Muscle of arm (tissue), 14 donors: ENCODE measurements at places on chromosomes 13 and 19.
A peak's percentile ranks its signal among the peaks of the same experiment; 100 is the strongest.

DNA sequence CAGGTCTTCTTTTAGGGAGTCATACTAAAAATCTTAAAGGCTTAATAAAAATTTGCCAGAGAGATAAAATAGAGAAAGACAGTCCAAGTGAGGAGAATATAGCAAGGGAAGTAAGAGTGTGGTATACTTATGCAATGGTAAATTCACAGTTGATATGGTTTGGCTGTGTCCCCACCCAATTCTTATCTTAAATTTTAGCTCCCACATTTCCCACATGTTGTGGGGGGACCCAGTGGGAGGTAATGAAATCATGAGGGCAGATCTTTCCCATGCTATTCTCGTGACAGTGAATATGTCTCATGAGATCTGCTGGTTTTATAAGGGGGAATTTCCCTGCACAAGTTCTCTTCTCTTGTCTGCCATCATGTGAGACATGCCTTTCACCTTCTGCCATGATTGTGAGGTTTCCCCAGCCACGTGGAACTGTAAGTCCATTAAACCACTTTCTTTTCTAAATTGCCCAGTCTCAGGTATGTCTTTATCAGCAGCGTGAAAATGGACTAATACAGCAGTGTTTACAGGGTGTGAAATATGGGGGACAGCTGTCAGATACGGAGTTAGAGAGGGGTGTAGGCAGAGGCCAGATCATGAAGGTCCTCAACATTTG, 115.4 kb downstream of the UGGT2 start:
- DNase-seq: no peak

GRCh38 chr19:1259876-1260748, 9.0 kb upstream of the CIRBP start:
- no peak for DNase-seq

DNA sequence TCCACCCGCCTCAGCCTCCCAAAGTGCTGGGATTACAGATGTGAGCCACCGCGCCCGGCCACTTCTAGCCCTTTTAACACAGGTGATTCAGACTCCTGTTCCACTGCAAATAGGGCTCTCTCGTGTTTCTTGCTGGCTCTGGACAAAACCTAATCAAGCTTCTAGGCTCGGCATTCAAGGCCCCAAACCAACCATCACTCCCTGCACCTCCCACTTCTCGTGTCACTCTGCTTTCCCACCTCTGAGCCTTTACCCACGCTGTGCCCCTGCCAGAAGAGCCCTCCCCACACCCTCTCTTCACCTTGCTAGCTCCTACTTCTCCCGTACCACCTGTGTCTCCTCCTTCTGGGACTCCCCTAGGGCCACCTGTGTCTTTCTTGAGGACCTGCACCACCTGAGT, 19.8 kb downstream of the KANK2 start:
- DNase-seq: no peak

- no peak for DNase-seq
These were observed 63.5 kb upstream of the HMGB1 start for GRCh38 chr13:30529085-30529834.

- DNase-seq: no peak
These were observed 141.3 kb upstream of the HTR2A start for GRCh38 chr13:47038188-47038587.

GRCh38 chr13:30898070-30898469, 8.0 kb upstream of the MEDAG start:
- no peak for DNase-seq

DNA sequence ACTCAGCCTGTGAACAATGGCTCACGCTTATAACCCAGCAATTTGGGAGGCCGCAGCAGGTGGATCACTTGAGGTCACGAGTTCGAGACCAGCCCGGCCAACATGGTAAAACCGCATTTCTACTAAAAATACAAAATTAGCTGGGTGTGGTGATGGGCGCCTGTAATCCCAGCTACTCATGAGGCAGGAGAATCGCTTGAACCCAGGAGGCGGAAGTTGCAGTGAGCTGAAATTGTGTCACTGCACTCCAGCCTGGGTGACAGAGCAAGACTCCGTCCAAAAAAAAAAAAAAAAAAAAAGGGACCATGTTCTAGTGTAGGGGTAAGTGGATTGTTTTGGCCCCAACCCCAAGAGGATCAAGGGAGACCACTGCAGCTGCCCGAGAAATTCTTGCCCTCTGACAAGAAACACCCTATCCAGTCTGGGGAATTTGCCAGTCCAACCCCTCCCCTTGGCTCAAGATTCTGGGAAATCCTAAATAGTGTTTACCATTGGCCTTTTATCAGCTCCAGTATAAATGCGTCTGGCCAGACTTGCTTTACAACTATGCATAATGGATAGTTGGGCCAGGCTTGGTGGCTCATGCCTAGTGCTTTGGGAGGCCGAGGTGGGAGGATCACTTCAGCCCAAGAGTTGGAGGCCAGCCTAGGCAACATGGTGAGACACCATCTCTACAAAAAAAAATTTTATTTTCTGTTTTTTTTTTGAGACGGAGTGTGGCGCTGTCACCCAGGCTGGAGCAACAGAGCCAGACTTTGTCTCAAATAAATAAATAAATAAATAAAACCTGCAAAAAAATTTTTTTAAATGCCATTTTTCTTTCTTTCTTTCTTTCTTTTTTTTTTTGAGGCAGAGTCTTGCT, 5.1 kb upstream of the DHDH start:
- DNase-seq: no peak

DNA sequence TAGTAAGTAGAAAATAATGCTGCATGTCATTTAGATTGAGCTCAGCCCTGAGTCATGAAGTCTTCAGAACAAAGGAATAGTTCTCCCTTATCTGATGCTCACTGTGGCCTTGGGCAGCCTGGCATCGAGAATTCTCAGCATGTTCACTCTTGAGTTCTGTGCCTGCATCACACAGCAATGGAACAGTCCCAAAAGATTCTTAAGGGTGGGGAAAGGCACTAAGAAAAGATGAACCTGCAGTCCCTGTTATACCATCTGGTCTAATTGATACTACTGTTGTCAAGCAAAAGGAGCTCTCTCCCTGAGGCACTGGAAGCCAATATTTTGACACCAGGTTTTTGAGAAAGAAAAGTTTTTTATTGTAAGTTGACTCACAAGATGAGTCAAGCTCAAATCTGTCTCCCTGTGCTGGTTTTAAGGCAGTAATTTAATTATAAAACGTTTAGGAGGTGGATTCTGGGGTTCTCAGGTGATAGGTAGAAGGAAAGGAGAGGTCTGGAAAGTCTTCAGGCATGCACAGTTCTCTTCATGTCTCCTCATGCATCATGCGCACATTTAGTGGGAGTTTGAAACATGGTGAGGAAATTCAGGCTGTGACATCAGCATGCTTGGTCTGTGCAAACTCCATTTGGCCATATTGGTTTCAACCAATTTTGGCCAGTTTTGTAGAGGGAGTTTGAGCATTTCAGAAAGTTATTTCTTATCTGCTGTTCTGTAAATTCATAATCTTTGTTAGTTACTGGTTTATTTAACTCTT, 38.1 kb upstream of the ZNF766 start:
- DNase-seq: no peak

GRCh38 chr19:17069193-17069592, 6.1 kb downstream of the HAUS8 start:
- DNase-seq: no peak

DNA sequence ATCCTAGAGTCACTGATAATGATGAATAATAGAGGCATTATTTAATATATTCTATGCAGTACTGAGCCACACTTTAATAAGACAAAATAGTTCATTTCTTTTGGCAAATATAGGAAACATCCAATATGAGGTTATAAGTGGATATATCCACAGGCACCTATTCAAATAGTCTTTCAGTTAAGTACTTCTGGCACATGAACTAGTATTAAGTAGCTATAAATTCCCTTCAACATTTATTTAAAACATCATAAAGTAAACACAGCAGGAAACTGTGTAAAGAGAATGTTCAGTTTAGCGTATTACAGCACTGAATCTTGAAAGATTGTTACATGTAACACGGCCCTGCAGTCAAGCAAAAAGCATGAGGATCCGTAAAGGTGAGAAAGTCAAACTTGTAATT, 463.3 kb upstream of the KLF12 start:
- no peak for DNase-seq

GRCh38 chr13:78040205-78040830, 121.7 kb upstream of the EDNRB start:
- no peak for DNase-seq

GRCh38 chr13:111398196-111398595, 77.8 kb downstream of the TEX29 start:
- no peak for DNase-seq

GRCh38 chr13:72728290-72728605, 525 bp downstream of the BORA start:
- no peak for DNase-seq

DNA sequence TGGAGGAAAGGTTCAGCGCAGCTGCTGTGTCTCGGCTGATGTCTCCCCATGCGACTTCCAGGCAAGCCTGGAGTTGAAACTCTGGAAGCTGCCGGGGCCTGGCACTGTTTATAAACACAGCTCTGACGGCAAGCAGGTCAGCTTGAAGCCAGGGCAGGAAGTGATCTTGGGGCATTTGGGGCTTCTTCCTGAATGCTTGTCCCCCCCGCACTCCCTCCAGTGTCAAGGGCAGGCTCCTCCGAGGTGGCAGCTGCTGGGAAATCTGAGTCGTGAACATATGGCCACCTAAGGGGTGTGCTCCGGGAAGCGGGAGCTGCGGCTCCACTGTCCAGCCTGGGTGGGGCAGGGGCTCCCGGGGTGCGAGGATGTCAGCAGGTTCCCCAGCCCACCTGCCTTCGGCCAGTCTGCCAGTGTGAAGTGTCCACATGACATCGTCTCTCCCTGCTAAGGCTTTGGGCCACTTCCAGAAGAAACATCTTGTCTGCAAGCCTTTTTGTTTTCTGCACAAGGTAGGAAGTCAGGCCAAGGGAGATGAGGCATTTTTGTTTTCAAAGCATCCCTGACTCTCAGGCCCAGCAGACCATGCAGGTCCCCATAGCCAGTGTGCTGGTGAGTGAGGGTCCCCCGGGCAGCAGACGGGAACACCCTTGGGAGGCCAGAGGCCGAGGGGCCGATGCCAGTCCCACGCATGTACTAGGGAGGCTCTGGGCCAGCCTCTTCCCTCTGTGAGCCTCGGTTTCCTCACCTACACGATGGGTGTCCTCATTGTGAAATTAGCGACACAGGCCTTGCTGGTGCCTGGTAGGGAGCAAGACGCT, 2.7 kb downstream of the PIAS4 start:
- DNase-seq: no peak

GRCh38 chr19:51148580-51148979, 6.5 kb downstream of the SIGLEC7 start:
- DNase-seq: no peak

DNA sequence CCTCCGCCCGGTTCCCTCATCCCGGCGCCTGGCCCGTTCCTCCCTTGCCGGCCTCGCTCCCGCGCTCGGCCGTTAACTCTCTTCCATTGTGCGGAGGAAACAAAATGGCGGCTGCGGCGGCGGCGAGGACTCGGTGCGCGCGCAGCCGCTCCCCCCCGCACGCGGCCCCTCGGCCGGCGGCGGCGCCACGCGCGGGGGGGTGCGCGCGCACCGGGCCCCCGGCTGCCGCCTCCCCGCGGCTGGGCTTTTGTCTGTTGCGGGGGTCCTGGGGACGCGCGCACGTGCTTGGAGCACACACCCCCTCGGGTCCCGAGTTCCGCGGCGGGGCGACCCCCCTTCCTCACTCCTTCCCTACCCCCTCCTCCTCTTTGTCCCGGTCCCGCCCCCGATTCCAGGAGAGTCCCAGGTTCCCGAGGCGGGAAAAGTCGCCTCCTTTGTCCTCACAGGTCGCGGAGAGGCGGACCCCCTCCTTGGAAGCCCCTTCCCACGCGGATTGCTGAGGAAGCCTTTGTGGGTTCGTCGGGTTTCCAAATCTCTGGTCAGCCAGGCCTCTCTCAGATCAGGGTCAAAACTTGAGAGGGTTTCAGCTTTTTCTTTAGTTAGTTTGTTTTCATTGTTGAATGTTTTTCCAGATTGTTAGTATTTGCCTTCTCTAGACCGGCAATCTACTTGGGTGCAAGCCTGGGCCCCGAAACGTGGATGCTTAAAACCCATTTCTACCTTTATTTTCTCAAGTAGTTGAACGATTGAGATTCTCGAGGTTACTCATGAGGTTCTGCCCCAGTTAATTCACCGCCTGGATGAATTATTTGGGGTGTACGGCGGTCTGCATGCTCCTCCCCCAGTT, 687 bp downstream of the ILF3 start:
- DNase-seq: peak; percentile 54

- no peak for DNase-seq
These were observed at the start of gene FFAR1 for GRCh38 chr19:35347171-35347929. Gene FFAR1, plus strand, starts transcription at chr19:35347902. Its CDS starts 3,650 bp downstream, at chr19:35351552.

- DNase-seq: no peak
These were observed 101.0 kb downstream of the STARD13 start for GRCh38 chr13:33184530-33184929.

- DNase-seq: no peak
These were observed 1323.6 kb upstream of the PRR20A start for GRCh38 chr13:55816976-55817601.
